ENCODE measurements at places on chromosomes 7 and 10.
A peak's percentile ranks its signal among the peaks of the same experiment; 100 is the strongest.

GRCh38 chr10:1141701-1142100, 85.5 kb downstream of the WDR37 start:
- no peak for DNase-seq

GRCh38 chr10:86836044-86836443, 79.6 kb downstream of the BMPR1A start:
- no peak for DNase-seq

DNA sequence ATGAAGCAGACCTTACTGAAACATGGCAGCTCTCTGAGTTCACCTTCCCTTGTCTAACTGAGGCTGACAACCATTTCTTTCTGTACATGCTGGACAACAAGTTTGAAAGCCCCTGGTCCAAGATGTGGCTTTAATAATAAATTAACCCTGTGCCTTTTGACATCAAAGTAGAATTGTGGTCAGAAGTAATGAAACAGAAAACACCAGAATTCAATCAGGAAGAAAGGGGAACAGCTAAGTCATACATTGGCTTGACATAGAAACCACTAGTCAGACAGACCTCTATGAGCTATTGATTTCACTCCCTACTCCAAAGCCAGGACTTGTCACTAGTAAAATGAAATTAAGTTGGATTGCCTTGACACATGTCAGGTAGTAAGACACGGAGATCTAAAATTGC, 175.2 kb upstream of the ASAH2 start:
- no peak for DNase-seq

GRCh38 chr10:100793055-100793454, 47.7 kb downstream of the PAX2 start:
- no peak for DNase-seq

DNA sequence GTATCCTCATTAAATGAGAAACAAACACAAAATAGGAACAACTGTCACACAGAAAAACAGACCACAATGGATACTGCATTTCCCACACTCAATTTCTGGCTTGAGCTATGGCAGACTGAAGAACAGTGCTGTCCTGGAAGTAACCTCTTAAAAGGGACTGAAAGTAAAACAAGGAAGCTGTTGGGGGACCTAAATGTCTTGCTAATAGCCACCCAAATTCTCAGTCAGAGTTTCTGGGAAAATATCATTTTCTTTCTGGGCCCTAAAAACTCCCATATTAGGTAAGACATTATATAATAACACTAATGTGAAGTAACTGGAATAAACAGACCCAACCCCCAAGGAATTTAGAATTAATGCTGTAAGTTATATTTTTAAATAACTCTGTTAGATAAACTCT, 80.9 kb upstream of the TFEC start:
- DNase-seq: no peak

GRCh38 chr10:77518241-77518909, 119.2 kb downstream of the KCNMA1 start:
- DNase-seq: no peak

DNA sequence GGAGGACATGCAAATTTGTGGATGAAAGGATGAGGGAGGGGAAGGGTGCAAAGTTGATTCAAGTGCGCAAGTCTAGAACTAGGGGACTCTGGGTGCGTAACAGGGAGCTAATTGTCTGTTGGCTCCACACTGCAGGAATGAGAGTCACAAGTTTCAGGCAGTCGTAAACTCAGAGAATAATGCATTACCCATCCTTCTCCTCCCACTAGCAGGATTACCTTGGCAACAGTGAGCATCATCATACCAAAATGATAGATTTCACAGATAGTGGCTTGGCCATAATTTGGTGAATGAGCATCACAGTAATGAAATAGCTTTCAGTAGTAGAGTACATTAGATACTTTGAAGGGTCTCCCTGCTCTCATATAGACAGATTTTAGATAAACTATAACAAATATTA, 565.5 kb downstream of the GALNT17 start:
- no peak for DNase-seq

DNA sequence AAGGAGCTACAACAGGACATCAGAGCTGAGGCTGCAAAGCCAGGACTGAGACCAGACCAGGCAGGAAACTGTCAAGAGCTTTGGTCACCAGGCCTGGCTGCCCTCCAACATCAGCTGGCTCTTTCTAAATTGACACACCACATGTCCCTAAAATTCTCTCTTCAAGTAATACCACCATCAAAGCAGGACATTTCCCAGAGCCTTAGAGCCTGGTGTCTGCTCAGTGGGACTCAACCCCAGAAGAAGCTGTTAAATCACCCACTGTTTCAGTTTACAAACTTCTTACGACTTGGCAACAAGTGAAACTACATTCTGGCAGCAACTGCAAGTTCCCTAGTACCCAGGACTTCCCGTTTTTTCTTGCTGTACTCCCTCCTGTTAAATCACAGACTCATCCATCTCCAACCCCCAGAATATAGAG, 3.8 kb upstream of the IL6 start:
- DNase-seq: no peak

DNA sequence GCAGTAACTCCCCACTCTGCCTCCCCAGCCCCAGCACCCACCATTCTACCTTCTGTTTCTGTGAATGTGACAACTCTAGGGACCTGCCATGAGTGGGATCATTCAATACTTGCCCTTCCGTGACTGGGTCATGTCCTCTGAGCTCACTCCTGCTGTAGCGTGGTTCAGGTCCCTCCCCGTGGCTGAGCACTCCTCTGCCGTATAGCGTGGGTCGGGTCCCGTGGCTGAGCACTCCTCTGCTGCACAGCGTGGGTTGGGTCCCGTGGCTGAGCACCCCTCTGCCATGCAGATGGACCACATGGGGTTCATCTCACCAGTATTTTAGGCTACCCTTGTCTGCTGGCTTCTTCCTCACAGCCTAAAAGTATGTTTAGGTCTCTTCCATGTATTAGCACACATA, 43.0 kb downstream of the INSIG1 start:
- no peak for DNase-seq

DNA sequence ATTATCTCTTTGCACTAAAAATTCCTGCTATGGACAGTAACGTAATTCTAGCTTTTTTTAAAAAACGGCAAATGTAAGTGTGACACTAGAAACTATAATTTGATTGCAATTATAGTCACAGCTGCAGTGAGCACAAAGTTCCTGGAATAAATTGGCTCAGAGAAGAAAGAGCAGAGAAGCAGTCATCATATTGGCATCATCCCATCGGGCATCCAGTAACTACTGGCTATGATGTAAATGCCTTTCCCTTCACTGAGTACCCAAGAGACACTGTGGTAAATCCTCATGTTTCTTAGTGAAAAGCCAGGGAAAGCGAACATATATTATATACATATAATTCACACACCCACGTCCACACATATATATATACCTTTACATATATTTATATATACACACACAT, 43.6 kb downstream of the PIP4K2A start:
- DNase-seq: no peak

DNA sequence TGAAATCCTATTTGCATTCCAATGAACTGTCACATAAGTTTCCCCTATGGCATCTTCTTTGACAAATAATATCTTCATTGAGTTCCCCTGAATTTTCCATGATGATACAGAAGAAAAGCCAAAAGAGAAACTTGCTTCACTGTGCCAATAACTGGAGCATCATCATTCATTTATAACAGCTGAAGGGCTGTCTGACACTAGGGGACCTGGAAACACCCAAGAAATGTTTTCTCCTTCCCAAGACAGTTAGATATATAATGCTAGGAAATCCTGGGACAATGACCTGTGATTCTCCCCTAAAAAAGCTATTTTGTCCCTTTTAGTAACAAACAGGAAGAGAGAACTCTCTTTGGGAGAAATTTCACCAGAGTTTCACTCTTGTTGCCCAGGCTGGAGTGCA, 133.6 kb downstream of the SEMA3C start:
- no peak for DNase-seq

- DNase-seq: no peak
Observed at GRCh38 chr7:114944745-114945625, 23.1 kb downstream of the MDFIC start.

- no peak for DNase-seq
Observed at GRCh38 chr7:111958896-111959295, 247.3 kb downstream of the DOCK4 start.

DNA sequence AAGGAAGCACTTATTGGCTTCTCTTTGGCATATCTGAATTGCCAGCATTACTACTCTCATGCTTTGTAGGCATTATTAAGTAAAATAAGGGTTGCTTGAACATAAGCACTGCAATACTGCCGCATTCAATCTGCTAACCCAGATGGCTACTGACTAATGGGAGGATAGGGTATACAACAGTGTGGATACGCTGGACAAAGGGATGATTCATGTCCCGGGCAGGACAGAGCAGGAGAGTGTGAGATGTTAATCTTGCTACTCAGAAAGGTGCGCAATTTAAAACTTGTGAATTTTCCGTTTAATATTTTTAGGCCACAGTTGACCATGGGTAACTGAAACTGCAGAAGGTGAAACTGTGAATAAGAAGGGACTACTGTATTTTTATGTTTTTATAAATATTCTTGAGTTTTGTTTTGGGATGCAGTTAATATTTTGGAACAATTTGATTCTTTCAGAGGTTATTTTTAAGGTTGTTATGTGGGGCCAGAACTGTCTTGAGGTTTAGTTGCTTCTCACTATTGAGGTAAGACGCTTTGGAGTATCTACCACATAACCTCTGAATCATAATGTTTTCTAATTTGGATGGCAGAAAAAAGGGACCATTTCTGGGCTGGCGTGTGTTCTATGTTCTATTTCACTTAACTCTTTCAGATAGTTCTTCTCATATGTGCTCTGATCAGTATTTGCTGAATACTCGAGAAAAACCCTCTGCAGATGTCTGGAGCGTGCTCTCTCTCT, 75.7 kb upstream of the SYPL1 start:
- DNase-seq: no peak

- no peak for DNase-seq
Observed at GRCh38 chr7:115146148-115146547, 224.3 kb downstream of the MDFIC start.

DNA sequence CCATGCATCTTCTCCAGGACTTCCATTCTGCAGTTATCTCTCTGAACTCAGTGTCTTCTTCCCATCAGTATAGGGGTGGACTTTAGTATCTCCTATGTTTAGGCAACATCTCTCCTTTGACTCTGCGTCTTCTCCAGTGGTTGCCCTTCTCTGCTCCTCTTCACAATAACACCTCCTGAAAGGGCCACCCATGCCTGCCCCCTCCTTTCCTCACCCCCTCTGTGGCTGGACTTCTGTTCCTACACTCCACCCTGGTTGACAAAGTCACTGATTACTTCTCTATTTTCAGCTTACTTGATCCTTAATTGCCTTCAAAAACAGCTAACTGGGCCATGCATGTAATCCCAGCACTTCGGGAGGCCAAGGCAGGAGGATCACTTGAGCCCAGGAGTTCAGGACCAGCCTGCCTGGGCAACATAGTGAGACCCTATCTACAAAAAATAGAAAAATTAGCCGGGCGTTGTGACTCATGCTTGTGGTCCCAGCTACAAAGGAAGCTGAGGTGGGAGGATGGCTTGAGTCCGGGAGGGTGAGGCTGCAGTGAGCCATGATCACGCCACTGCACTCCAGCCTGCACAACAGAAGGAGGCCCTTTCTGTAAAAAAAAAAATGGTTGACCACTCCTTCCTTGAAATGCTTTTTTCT, 13.7 kb downstream of the SRGN start:
- DNase-seq: no peak

- DNase-seq: no peak
Observed at GRCh38 chr7:1924258-1924817, 254.3 kb downstream of the ELFN1 start.

GRCh38 chr7:84536271-84536870, 341.8 kb upstream of the SEMA3A start:
- DNase-seq: peak; percentile 81

DNA sequence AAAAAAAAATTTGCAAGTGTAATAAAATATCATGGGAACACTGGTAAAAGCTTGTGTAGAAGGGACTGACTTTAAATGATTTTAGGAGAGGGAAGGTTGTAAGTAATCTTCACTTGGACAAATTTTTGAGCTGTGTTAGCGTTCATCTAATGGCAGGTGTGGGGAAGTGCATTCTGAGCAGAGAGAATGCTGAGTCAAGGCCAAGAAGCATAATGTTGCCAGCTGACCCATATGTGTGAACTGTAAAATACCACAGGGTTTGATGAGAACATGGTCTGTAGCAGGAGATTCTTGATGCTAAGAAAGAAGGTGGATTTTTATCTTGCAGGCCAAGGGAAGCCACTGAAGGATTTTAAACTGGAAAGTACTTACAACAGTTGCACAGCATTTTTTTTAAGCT, 98.2 kb upstream of the ZNF32 start:
- DNase-seq: no peak

- no peak for DNase-seq
Observed at GRCh38 chr10:117204316-117204715, 7.0 kb downstream of the KCNK18 start.

DNA sequence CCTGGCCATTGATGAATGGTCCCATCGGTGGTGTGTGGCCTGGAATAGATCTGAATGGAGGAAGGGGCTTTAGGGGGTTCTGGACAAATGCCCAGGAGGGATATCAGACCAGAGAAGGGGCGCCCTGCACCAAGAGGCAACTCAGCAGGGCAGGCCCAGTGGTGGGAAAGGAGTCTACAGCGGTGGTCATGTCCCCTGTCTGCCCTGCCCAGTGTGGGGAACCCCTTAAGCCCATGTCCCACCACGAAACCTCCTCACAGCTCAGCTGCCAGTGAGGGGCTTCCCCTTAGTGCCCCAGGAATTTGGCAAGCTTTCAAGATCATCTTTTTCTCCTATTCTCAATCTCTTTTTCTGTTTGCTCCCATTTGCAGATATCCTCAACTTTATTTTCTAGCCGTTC, 14.1 kb upstream of the CCSER2 start:
- no peak for DNase-seq

GRCh38 chr7:24896031-24896501, 83.9 kb downstream of the OSBPL3 start:
- DNase-seq: no peak

GRCh38 chr7:23385140-23385539, 85.2 kb downstream of the IGF2BP3 start:
- no peak for DNase-seq

DNA sequence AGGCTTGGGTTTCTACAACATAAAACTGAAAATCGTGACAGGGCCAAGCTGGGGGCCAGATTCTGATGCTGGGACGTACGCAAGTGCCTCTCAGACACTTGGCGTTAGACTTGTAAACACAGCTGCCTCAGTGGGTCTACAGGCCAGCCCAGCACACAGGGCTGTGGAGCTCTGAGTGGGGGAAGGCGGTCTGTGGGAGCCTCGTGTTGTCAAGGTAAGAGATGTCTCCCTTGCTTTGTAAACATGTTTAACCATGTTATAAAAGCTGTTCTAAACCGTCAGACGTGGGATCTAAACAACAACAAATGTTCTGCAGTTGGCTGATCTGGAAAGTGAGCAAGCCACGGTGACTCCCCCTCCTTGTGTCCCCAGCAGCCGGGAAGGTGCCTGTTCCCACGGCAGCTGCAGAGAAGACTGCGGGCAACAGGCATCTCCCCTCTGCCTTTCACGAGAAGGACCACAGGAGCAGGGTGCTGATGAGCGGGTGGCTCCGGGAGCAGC, 67.8 kb downstream of the ZRANB1 start:
- no peak for DNase-seq

- no peak for DNase-seq
Observed at GRCh38 chr10:86207226-86207625, 159.4 kb downstream of the GRID1 start.

- no peak for DNase-seq
Observed at GRCh38 chr7:131578602-131579001, 22.2 kb upstream of the PODXL start.

- no peak for DNase-seq
Observed at GRCh38 chr10:11887381-11888227, 64.4 kb downstream of the PROSER2 start.

All from epithelial cell of proximal tubule (primary cell).